Stimulated activated CD4-positive, alpha-beta T cell treated with anti-CD3 and anti-CD28 coated beads, Interleukin-4, amount 100 ng/mL, for 1 hour (primary cell): ENCODE measurements at places on chromosomes 2 and 18.
A peak's percentile ranks its signal among the peaks of the same experiment; 100 is the strongest.

- no peak for DNase-seq
Measured at GRCh38 chr18:49177812-49178211, 227.0 kb upstream of the SMAD7 start.

DNA sequence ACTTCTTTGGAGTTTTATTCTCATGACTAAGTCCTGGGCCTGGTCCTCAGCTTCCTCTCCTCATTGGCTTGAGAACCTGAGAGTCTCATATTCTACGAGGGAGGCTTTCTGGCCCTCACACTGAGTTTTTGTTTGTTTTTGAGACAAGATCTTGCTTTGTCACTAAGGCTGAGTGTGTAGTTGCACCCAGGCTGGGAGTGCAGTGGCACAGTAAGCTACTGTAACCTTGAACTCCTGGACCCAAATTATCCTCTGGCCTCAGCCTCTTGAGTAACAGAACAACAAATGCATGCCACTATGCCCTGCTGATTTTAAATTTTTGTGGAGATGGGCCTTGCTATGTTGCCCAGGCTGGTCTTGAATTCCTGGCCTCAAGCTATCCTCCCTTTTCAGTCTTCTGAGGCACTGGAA, 22.6 kb downstream of the PRKRA start:
- DNase-seq: no peak

GRCh38 chr2:64945973-64946768, 43.0 kb upstream of the SLC1A4 start:
- peak; percentile 50 for DNase-seq

GRCh38 chr2:166042768-166043390, 84.9 kb downstream of the SCN1A start:
- no peak for DNase-seq

- no peak for DNase-seq
Measured at GRCh38 chr2:167862296-167862695, 385.1 kb downstream of the STK39 start.

DNA sequence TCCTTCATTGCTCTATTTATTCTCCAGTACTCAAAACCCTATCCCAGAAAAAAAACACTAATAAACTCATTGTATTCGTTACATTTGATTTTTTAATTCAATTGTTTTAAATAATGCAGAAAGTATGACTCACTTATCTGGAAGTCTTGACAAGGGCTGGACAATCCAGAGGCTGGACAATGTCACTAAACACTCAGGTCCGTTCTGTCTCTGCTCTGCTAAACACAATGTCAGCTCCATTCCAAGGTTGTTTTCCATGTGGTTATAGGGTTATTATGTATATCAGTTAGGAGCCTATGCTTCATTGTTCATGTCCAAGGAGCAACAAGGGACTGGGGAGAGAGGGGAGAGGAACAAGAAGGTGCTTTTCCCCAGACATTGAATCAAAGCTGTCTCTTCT, 125.5 kb downstream of the IRS1 start:
- no peak for DNase-seq

DNA sequence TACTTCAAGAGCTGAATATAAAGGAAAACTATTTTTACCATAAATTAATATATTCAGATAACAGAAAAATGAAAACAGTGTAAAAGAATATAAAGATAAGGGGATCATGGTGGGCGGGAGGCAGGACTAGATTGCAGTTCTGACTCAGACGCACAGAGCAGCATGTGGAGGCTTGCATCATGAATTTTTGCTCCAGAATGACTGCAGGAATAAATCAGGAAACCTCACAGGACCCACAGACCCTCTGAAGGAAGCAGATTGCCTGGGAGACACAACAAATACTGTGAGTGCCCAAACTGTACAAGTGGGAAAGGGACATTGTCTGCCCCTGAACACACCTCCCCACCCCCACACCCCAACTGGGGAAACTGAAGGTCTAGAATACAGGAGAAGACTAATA, 19.2 kb upstream of the SIGLEC15 start:
- no peak for DNase-seq

GRCh38 chr2:225074919-225075681, 32.8 kb upstream of the DOCK10 start:
- no peak for DNase-seq

DNA sequence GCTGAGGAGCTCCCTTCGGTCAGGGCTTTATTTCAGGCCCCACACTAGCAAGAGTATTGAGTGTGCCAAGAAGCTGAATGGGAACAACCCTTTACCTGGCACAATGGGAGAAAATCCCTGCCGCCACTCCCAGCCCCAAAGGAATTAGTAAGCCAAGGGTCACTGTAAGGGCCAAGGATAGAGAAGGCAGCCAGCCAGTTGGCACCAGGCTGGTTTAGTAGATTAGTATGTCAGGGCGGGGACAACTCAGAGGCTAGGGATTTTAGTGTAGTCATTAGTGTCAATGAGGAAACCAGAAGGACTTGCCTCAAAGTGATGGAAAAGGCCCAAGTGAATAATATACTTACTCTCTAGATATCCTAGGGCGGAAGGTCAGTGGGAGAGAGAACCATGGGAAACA, 34.9 kb upstream of the CYP26B1 start:
- no peak for DNase-seq

DNA sequence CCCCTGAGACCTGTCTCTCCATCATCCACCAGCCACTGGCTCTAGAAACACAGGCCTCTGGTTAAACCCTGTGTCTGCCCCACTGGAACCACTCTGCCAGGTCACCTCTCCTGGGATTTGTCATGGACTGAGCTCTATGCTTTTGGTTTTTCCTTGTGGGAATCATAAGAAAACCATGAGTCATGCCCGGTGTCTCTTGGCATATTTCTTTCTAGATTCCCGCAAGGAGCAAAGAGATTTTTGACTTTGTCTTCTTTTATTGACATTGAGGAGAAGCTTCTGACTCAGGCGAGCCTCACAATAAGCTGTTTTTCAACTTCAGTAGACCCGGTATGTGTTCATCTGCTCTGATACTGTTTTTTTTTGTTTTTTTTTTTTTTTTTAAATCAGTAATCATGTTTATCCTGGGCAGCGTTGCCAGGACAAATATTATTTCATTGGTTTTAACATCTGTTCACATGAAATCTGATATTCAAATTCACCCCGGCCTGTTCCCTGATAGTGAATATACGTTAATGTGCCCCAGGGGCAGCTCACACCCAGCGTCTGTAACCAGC, 207.1 kb downstream of the ACKR3 start:
- no peak for DNase-seq

- DNase-seq: no peak
Measured at GRCh38 chr2:40666398-40666797, 214.5 kb upstream of the SLC8A1 start.

- no peak for DNase-seq
Measured at GRCh38 chr18:57440331-57441070, 5.3 kb downstream of the ONECUT2 start.

GRCh38 chr2:32591669-32592463, 36.0 kb upstream of the TTC27 start:
- DNase-seq: no peak
